ENCODE measurements at places on chromosomes 12 and 14.

DNA sequence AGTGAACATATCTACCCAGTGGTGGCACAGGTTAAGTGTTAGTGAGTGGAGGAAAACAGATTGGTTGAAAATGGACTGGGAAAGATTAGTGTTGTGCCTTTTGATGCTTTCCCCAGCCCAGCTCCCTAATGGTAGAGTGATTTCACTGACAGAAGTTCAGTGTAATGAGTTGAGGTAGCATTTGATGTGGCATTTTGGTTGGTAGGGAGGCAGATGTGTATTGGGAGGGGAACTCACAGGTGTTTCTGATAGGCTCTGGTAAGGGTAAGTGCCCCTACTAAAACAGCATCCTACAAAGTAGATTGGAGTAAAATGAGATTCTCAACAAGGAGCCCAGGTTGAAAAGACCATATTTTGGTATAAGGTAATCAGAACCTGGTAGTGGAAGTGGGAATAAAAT, 4.2 kb downstream of the TBK1 start:
- no peak for DNase-seq

- DNase-seq, result no peak
Observed at GRCh38 chr12:99752740-99753139, 105.2 kb downstream of the GARIN6 start.

GRCh38 chr12:128336204-128337070, 69.5 kb downstream of the TMEM132C start:
- DNase-seq, result no peak

GRCh38 chr12:50862316-50862715, 19.6 kb downstream of the TMPRSS12 start:
- no peak for DNase-seq

DNA sequence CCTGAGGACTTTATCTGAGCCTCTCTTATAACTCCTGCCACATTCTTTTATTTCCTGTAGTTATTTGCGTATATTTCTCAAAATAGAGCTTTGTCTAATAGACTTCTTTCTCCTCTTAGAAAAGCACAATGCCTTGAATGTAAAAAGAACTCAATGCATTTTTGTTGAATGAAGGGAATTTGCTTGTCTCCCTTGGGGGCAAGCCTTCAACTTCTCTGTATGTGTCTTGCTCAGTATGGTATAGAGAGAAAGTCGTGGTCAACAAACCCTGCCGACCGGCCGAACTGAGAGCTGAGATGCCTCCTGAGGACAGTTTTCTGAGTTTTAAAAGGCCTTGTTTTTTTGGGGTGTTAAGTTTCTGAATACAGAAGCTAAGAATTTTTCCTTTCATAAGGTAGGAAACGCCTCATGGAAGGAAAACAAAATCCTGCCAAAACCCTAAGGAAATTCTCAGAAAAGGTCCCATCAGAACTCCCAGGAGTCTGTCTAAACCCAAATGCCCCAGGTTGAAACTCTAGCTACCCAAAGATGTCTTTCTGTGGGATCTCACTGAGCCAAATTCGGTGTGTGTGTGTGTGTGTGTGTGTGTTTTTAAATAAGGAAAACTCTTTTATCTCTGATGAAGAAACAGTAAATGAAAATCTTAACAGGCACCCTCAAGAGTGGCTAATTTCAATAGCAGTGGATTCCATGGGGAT, 136.6 kb downstream of the C12orf75 start:
- no peak for DNase-seq

- DNase-seq, result no peak
Observed at GRCh38 chr14:101969481-101969880, 5.1 kb downstream of the DYNC1H1 start.

GRCh38 chr14:28482251-28483040, 284.1 kb upstream of the FOXG1 start:
- no peak for DNase-seq

DNA sequence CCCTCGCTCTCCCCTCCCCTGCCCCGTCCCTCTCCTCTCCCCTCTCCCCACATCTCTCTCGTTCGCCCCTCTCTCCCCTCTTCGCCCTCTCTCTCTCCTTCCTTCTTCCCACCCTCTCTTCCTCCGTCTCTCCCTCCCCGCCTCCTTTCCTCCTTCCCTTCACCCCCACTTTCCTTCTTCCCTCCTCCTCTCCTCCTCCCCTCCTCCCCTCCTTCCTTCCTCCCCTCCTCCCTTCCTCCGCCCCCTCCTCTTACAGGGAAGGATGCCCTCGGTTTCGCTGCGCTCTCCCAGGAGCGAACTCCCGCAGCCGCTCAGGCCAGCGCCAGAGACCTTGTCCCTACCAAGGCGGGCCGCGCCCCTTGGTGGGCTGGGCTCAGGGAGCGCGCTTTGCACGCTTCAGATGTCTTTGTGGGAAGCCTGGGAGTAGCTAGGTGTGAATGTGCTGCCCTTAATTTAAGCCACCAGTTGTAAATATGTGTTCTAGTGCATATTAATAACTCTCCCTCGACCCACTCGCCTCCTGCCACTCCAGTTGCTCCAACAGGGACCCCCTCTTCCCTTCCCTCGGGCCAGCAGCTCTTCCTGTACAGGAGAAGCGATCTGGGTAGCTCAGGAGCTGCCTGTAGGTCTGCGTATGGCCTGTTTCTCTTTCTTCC, 13.3 kb upstream of the MAP3K9 start:
- peak; percentile 10 for DNase-seq

- DNase-seq, result no peak
Observed at GRCh38 chr12:112546996-112547395, 128.2 kb downstream of the PTPN11 start.

DNA sequence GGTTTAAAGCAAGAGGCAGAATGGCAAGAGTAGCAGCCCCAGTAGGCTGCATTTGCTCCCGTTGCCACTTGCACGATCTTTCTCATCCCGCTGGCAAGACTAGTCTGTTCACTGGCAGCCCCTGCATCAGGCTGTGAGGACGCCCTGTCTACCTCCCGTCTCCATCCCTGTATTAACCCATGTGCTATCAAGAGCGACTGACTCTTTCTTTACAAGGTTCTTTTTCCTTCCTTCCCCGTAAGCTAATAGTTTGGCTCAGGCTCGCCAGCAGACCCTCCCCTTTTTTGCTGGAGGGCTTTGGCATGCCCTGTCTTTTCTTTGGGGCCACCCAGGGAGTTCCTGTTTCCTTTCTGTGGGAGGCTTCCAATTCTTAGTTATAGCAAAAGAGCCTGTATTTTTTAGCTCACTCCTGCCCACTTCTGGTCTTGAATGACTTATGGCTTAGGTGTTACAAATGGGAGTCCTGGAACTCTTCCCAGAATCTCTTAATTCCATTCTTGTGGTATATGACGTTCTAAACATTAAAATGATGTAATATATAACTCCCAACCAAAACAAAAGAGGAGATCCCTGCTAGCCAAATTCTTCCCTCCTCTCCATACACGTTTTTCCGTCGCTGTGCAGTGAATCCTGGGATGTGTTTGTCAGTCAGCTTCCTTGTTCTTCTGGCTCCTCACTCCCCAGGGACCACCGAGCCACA, 149.0 kb downstream of the PRKCH start:
- DNase-seq, result no peak

DNA sequence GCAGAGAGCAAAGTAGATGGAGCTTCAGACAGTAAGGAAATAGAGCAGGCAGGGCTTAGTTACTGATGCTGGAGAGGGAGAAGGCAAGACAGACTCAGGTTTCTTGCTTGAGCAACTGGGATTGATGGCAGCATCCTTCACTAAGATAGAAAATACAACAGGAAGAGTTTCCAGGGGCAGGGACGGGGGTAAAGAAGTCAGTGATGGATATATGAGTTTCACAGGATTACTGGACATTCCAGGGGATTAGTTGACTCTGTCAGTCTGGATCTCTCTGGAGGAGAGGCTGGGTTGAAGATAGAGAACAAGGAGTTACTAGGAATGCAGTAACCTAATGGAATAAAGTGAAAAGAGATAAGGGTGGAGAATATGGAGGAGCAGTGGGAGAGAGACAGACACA, 74.5 kb upstream of the ATF1 start:
- no peak for DNase-seq

- DNase-seq, result no peak
Observed at GRCh38 chr12:16159571-16159970, 117.9 kb downstream of the SLC15A5 start.

DNA sequence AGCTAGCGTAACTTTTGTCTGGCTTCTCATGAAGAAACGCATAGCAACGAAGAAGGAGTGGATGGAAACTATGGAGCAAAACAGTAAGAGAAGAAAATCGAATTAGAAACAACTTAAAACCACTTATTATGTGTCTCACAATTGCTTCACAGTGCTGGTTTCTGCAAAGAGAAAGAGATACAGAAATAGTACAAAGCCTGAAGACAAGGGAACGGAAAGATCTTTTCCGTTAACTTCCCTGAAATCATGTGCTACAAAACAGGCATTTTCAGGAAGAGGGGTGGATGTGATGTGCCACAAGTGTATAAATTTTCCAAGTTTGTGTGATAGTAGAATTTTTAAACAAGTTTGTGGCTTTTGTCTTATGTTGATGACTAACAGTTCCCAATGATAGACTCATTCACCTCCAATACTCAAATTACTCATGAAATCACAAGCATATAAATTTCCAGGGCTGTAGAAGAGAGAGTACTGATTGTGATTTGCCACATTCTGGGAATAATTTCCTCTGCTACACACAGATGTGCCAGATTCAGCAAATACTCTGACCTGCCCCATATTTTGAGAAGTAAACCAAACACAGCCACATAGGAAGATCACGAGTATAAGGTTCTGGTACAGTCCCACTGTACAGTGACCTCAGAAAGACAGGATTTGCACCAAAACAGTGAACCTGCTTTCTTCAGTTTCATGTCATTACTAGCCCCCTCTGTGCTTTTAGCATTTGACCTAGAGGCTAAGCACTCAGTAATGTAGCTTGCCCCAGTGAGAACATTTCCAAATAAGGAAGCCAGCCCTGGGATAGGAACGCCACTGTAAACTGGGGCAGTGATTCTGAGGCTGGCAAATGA, 41.4 kb upstream of the PPFIA2 start:
- no peak for DNase-seq

DNA sequence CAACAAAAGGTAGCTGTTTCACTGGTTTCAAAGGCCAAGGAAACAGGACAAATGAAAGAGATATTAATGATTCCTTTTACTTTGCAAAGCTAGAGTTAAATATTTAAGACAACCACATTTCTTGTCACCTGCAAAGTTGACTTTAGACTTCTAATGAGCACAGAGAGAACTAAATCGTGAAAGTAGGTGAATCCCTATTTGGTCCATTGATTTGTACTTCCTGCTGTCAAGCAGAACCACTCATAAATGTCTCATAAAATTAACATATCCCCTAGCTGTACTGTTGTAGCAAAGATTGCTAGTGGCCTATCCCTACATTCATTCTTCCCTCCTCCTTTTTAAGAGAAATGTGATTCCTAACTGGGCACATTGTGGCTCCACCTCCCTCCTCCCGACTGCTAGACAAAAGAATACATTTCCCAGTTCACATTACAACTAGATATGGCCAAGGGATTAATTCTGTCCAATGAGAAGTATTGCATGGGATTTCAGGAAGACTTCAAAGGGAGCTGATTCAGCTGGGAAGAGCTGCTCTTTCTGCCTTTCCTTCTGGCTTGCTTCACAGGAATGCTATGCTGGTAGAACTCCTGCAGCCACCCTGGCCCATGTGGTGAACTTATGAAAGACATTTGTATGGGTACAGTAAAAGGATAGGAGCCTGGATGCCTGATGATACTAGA, 227.5 kb upstream of the ABCD2 start:
- DNase-seq, result no peak
